Stimulated activated CD4-positive, alpha-beta T cell treated with anti-CD3 and anti-CD28 coated beads, Interleukin-1b, Interleukin-23, amount 100 ng/mL, for 1 hour (primary cell): ENCODE measurements at places on chromosomes 7 and 10.

GRCh38 chr10:25522946-25523608, 348.3 kb downstream of the GPR158 start:
- no peak for DNase-seq

GRCh38 chr10:119205894-119206602, 1.3 kb upstream of the GRK5 start:
- DNase-seq, result peak; percentile 5

DNA sequence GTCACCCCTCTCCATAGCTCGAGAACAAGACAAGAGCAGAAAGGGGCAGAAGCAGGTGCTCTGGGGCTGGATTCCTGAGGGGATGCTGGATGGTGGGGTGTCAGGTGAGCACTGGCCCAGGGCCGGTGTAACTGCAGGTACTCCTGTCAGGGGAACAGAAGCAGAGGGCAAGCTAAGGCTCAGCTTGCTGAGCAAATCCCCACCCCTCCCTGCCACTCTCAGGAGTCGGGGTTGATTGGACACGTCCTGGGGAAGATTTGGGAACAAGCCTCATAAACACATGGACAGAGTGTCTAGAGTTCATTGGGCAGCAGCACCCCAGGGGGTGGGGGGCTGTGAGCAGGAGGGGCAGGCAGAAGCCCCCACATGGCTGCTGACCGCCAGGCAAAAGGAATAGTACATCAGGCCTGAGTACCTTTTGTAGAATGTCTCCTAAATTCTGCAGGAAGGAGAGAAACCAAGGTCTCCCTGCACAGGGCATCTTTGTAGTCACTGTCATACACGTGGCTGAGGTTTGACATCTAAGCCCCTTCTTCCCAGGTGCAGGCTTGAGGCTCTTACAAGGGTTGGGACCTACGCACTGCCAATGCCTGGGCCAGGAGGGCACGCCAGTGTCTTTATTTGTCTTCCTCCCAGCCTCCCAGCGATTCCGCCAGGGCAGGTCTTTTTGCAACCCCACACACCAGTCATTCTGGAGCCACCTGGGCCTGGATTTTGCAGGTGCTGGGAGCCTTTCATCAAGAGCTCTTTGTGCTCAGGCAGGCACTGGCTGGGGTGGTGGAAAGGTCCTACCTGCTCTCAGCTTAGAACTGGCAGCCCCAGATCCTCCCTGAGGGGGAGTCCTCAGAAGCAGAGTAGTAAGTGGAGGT, 2.8 kb downstream of the CALML3 start:
- DNase-seq, result no peak

DNA sequence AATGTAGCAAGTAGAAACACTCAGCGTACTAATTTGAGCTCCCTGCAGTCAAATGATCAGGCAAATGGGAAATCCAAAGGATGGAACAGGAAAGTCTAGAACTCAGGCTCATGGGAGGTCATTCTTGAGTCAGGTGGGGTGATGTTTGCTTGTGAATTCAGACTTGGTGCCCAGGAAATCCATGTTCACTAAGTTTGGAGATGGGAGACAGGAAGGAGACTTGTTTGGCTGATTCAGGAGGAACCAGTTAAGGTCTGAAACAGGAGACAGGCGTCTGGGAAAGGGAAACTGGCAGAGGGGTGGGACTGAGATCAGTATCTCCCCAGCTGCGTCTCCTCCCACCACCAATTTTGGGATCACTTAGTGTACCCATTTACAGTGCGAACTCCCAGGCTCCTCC, 38.4 kb upstream of the ZNF438 start:
- DNase-seq, result no peak

DNA sequence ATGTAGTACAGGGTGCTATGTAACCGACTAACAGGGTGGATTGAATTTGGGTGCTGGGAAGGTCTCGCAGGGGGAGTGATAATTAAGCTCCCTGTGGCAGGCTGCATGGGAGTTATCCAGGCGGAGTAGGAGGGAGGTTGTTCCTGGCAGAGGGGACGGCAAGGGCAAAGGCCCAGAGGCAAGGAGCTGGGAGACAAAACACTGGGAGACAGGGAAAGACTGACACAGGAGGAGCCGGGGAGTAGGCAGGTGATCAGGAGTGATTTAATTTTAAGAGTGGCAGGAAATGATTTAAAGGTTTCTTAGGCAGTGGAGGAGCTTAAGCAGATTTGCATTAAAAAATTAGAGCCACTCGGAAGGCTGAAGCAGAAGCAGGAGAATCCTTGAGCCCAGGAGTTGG, 40.7 kb upstream of the LEP start:
- DNase-seq, result no peak

DNA sequence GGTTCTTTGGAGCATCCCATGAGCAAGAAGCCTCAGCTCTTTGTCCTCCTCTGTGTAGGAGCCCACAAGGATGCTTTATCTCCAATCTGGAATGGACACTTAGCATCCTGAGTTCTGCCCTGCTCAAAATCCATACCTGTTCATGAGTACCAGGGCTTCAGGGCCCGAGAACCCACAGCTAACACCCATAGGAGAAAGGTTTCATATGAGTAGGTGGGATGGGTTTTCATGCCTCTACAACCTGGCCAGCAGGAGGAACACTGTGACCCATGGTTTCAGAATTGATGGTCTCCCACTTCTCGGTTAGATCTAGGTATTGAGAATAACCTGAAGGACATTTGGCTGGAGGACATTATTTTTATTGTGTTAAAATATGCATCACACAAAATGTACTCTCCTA, 57.8 kb downstream of the TBXAS1 start:
- no peak for DNase-seq

DNA sequence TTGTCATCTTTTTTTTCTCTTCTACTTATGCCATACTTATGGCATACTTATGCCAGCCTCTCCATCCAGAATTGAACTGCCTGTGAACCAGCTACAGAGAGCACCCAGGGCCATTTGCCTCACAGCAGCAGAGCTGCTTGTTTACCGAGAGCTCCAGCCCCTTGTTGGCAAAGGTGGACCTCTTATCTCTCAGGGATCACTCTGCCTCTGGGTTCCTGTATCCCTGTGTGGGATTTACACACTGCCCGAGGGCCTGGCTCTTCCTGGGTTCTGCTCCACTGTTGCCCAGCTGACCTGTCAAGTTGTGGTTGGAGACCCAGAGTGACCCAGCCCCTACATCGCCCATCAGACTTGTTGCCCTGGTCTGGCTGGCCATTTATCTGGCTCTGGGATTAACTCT, 22.3 kb downstream of the MRPS33 start:
- DNase-seq, result no peak

DNA sequence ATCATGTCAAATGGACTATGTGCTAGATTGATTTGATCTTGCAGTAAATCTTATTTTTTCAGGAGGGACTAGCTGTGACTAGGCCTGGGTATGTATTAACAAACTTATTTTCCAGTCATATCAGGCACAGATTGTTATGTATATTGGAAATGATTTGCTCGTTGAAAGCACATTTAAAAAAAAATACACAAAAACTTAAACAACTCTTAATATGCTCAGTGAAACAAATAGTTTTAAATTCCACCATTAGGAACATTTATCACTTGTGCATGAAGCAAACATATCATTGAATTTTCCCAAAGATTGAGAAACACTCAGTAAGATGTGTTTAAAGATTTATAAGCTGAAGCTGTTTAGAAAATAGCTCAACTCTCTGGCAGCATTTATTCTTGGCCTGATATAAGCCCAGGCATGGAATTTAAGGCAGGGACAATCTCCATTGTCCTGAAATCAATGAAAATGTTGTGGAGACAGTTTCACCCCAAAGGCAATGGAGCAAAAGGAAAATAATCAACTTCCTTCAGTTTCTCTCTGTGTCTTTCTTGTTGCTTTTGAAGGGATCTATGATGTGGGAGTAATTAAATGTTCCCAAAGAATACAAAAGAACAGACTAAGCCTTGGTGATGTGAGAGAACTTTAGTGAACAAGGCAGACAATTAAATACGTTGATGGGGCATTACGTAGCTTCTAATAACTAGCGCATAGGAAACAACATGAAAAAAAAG, 250.3 kb downstream of the GPR37 start:
- DNase-seq, result no peak

DNA sequence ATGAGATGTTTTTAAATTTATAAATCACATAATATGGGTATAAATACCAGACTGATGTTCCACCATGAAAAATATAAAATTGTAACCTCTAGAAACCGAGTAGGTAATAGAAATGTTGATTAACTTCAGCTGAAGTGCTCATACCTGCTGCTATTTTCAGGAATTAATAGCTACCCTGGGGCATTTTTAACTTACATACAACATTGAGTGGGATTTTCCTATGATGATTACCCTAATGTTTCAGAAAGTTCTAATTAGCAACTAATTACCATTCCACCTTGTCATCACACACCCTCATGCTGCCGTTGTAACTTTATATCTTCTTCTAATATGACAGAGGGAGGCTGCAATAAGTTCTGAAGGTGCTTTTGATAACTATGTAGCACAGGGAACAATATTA, 53.5 kb upstream of the ARHGAP12 start:
- no peak for DNase-seq

DNA sequence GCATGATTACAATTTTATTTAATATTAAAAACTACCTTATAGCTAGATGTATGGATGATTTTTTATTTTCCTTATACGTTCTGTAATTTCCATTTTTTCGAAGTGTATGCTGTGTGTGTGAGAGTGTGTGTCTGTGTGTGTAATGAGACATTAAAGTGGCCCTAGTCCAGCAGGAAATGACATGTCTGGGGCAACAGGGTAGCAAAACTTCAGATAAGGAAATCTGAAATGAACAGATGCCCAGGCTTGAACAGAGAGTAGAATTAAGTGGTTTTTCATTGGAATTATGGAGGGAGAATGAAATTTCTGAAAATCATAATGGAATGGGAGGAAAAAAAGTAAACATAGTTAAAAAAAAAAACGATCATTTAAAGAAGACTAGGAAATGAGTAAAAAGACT, 200.6 kb downstream of the NRG3 start:
- no peak for DNase-seq

- no peak for DNase-seq
Measured at GRCh38 chr10:15123749-15124184, 26.6 kb downstream of the RPP38 start.

DNA sequence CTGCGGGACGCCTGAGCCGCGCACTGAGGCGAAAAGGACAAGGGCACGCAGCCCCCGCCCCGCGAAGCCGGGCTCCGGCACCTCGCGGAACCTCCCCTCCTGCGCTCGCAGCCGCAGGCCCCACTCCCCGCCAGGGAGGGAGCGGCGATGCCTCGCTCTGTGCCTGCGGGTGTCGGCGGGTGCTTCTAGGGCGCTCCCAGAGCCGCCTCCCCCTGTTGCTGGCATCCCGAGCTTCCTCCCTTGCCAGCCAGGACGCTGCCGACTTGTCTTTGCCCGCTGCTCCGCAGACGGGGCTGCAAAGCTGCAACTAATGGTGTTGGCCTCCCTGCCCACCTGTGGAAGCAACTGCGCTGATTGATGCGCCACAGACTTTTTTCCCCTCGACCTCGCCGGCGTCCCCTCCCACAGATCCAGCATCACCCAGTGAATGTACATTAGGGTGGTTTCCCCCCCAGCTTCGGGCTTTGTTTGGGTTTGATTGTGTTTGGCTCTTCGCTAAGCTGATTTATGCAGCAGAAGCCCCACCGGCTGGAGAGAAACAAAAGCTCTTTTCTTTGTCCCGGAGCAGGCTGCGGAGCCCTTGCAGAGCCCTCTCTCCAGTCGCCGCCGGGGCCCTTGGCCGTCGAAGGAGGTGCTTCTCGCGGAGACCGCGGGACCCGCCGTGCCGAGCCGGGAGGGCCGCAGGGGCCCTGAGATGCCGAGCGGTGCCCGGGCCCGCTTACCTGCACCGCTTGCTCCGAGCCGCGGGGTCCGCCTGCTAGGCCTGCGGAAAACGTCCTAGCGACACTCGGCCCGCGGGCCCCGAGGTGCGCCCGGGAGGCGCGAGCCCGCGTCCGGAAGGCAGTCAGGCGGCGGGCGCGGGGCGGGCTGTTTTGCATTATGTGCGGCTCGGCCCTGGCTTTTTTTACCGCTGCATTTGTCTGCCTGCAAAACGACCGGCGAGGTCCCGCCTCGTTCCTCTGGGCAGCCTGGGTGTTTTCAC, 519 bp downstream of the ITGB8 start:
- DNase-seq, result no peak

DNA sequence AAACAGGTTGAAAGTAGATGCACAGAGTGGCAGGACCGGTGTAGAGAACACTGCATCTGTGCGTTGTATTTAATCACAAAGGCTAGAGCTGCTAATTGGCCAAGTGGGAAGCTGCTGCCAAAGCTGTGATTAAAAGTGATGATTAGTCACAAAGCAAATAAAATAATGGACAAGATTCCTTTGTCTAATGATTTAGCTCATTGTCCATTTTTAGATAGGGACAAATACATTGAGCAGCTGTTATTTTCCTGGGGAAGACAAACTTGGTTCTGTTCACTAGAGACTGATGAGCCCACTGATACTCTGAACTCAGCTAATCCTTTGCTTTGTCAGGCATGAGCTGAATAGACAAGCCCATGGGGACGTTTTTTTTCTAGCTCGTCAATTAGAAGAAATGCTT, 19.7 kb downstream of the UBE3C start:
- DNase-seq, result no peak

DNA sequence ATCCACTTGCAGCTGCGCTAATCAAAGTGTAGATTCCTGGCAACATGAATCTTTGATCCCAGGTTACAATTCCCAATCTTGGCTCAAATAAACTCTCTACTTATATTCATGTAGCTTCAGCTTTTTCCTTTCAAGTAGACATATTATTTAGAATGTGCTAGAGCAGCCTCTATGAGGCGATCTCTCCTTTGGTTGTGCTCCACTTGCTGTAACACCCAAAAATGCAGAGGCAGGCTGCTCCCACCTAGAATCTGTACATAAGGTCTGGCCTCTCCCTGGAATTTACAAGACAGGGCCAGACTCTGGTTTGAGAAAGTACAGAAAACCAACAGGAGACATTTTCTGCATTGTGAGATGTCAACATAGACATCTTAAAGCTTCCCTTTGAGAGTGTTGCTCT, 23.1 kb downstream of the ZNF107 start:
- DNase-seq, result no peak

- no peak for DNase-seq
Measured at GRCh38 chr7:123057911-123058310, 62.4 kb upstream of the TAS2R16 start.

DNA sequence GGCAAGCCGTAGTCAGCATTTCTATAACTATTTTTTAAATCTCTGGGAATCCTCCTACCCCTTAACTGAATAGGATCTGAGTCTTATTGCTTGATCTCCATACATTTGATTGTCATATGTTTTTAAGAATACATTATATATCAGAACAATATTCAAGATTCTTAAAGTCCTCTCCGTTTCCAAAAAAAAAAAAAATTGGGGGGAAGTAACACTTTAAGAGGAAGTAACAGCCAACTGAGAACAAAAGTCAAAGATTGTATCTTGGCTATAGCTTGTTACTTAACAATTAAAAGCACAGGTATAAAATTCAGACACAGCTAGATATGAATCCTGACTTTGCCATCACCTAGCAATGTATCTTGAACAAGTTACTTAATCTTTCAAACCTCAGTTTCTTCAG, 169.9 kb upstream of the ADO start:
- no peak for DNase-seq

DNA sequence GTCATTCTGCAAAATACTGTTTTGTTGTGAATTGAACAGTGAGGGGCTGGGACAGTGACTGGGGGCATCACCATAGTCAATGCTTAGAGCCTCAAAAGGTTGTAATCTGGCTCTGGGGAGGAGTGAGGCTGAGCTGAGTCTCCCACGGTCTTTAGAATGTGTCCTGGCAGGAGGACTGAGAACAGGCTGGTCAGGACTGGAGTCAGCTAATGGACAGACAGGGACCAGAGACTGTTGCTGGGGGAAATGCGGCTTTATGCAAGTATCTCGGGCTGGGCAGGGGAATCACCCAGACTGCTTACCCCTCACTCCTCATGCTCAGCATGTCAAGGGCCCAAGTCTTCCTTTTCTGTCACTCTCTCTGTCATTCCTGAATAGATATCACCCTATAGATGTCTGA, 346.5 kb downstream of the TYW1 start:
- no peak for DNase-seq

GRCh38 chr7:115058726-115059125, 136.8 kb downstream of the MDFIC start:
- DNase-seq, result no peak
